ENCODE measurements at places on chromosomes 2 and 18.

- no peak for DNase-seq
Measured at GRCh38 chr2:163812926-163813520, 77.2 kb upstream of the FIGN start.

- DNase-seq: no peak
Measured at GRCh38 chr18:80009661-80010550, 21.5 kb upstream of the TXNL4A start.

GRCh38 chr2:11616851-11617415 is 53.1 kb downstream of the NTSR2 start:
- no peak for DNase-seq

- no peak for DNase-seq
Measured at GRCh38 chr2:114034742-114035141, 144.9 kb downstream of the ACTR3 start.

DNA sequence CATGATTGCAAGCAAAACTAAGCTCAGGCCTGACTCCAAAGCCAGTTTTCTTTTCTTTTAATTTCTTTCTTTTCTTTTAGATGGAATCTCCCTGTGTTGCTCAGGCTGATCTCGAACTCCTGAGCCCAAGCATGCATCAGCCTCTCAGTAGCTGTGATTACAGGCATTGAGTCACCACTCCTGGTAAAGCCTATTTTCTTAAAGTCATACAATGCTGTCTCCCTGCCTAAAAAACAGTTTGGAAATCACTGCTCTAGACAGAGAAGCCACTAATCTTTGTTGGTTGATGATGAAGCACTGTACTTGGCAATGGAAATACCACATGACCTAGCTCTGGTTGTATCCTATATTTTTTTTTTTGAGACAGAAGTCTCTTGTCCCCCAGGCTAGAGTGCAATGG is 33.1 kb upstream of the ZNF532 start:
- DNase-seq: no peak

GRCh38 chr2:100643906-100644501 is 81.2 kb downstream of the PDCL3 start:
- peak; percentile 61 for DNase-seq

- DNase-seq: no peak
Measured at GRCh38 chr2:238378230-238379095, 48.3 kb upstream of the ASB1 start.

DNA sequence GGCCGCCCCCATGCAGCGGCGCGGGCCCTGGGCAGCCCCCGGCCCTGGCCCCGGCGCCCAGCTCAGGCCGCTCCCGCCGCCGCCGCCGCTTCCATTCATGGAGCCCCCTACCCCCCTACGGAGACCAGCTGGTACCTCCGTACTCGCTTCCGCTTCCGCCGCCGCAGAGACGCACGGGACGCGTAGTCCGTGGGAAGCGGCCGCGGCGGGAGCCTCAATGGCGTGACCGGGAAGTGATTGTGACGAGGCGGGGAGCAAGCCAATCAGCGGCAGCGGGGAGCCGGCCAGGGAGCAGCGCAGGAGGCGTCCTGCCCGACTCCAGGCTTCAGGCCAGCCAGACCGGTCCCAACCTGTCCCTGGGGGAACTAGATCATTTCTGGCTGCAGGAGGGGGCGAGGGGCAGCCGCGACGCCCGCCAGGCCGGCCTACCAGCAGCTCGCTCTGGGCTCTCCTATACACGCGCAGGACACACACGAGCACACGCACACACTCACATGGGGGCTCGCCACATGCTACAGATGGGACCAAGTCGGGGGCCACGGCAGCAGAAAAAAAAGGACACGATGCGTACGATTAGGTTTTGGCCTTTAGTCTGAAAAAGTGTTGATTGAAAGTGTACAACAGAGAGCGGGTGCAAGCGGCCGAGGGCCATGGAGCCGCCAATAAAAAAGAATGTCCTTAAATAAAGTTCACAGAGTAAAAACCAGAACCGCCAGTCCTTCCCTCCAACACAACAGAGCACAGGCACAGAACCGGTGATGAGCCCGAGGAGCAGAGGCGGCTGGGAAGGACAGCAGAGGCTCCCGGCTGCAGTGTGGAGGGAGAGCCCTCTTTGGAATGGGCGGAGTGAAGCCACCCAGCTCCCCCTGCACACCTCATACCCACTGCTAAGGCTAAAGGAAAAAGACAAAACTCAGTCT is at the start of gene ZNF513:
TSS of gene ZNF513 (minus strand) at position 109 of the 920 bp plus-strand sequence. CDS start 208 bp downstream, outside the sequence.
- DNase-seq: peak; percentile 84

DNA sequence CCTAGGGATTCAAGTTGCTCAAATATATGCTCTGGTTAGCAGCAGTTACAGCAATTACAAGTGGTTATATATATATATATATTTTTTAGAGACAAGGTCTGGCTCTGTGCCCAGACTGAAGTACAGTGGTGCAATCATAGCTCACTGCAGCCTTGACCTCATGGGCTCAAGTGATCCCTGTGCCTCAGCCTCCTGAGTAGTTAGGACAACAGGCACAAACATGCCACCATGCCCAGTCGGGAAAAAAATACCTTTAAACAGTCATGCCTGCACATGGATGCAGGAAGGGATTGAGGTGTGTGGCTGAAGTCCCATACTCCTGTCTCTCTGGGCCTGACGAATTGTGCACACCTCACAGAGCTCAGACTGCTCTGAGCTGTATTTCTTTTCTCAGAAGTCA is 19.6 kb upstream of the DNAH7 start:
- no peak for DNase-seq

- DNase-seq: no peak
Measured at GRCh38 chr2:226623587-226624368, 175.8 kb downstream of the IRS1 start.

- DNase-seq: no peak
Measured at GRCh38 chr2:152811916-152812315, 93.5 kb downstream of the ARL6IP6 start.

All from CD8-positive, alpha-beta T cell (primary cell).